ENCODE measurements at places on chromosomes 6 and 20.
A peak's percentile ranks its signal among the peaks of the same experiment; 100 is the strongest.

DNA sequence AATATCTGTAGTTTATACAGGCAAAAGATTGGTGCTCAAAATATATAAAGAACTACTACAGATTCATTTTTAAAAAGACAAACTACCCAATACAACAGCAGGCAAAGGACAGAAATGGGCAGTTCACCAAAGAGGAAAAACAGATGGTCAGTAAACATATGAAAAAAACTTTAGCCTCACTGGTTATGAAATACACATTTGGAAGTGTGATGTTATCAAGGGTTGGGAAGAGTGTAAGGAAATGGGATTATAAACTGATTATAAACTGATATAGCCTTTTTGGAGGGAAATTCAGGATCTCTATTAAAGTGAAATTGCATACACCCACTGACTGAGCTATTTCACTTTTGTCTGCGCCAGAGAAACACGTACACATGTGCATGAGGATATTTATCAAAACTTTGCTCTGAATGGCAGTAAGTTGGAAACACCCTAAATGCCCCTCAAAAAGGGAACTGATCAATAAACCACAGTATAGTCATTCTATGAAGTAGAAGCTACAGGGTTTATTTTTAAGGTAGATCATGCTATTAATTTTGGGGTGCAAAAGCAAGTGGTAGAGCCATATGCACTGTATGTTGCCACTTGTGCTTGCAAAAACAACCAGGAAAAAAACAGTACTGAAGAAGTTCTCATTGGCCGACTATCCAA, 32.2 kb upstream of the ARFGEF2 start:
- no peak for DNase-seq

DNA sequence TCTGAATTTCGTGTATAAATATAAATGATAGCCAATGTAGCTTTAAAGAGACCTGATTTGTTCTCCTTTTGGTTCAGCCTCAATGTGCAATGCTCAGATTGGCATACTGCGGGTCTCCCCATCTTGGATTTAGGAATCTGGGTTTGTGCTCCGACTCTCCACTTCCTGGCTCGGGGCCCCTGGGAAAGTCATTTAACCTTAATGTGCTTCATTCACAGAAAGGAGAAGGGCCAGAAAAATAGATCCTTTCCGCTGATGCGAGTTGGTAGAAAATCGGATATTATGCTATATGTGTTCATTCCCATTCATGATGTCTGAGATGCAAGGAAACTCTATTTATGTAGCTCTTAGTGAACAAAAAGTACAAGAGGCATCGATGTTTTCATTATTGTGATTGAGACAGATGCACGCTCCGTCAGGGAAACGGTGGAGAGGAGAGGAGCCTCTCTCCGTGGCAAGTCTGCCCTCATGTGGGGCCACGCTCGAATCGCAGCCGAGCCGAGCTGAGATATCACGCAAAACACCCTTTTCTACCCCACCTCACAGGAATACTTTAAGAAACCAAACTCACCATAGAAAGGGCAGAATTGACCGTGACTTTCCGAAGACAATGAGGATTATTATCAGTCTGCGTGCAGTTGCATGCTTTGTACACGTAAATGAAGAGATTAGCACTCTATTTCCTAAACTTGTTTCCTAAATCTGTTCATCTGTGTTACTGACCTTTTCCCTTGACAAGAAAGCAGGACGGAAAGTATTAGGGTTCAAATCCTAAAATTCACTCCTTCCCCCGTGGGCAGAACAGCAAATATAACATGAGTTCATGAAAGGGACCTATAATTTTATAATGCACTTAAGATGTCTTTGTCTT, 136.6 kb downstream of the COL9A1 start:
- peak; percentile 45 for DNase-seq

GRCh38 chr6:87922947-87923330, 124.7 kb upstream of the SPACA1 start:
- peak; percentile 45 for DNase-seq

DNA sequence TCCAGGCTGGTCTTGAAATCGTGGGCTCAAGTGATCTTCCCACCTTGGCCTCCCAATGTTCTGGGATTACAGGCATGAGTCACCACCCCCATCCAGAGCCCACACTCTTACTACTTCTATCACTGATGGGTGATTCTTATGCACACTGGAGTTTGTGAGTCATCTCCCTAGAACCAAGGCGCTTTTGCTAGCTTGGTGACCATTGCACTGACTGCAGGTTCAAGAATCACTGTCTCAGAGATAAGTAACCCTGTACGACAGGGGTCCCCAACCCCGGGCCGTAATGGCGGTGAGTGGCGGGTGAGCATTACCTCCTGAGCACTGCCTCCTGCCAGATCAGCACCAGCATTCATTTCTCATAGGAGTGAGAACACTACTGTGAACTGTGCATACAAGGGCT, 118.8 kb downstream of the MAP3K7 start:
- no peak for DNase-seq

DNA sequence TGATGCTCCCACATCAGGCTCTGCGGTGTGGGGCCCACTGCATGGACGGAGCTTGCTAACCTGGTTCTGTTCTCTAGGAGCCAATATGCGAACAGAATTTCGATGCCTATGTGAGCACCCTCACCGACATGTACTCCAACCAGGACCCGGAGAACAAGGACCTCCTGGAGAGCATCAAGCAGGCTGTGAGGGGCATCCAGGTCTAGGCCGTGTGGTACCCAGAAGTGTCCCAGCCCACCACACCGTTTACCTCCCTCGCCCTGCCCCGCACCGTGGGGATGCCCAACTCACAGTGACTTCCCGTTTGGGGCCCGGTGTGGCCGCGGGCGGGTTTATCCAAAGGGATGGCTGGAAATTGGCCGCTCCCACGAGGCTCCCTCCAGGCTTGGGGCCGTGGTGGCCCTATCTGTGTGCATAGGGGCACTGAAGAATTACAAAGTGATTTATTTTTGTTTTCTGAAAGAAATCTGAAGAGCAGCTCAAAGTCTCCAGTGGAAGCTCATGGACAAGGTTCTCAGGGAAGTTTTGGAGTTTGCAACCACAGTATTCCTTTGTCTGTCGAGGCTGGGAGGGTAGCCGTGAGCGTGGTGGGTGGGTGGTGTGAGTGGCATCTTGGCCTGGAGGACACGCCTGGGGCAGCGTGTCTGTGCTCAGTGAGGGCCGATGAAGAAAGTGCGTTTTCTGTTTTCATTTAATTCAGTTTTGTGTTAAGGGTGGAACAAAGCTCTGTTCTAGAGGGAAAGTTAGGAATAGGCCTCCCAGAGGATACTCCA, 15.1 kb upstream of the PCMTD2 start:
- no peak for DNase-seq

DNA sequence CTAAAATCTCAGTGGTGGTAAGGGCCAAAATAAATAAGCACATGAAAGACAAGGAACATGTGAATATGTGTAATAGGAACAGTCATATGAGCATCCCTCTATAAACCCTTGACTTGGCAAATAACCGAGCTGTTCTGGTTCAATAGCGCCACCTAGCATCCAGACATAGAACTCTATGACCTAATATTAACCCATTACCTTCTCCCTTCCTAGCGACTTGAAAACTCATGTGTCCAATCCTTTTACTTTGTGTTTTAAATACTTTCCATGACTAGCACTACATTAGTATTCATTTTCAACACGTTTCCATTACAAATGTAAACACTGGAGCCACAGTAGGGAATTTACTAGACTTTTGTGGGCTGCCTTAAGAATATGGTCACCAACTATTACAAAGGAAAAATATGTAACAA, 279.7 kb downstream of the UST start:
- DNase-seq, result peak; percentile 75

GRCh38 chr6:10048370-10049297, 366.2 kb downstream of the TFAP2A start:
- DNase-seq, result no peak

DNA sequence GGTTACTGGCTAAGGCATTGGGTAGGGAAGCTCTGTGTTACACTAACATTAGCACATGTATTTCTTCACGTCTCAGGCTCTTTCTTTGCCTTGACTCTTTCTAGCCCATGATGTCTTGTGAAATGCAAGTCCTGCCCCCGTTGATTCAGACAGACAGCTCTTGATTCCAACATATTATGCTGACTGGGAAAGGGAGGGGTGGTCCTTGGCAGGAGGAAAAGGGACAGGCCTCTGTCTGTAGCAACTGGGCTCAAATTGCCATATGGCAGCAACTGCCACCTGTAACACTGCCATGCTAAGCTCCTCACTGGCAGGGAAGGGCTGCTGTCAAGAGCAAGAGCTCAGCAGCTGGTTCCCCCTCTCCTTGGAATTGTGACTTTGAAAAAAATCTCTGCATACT, 5.7 kb upstream of the KCNK15 start:
- DNase-seq, result no peak

GRCh38 chr6:169450097-169450496, 196.5 kb upstream of the THBS2 start:
- no peak for DNase-seq

- DNase-seq, result no peak
Observed at GRCh38 chr6:53375847-53376246, 27.1 kb upstream of the ELOVL5 start.

DNA sequence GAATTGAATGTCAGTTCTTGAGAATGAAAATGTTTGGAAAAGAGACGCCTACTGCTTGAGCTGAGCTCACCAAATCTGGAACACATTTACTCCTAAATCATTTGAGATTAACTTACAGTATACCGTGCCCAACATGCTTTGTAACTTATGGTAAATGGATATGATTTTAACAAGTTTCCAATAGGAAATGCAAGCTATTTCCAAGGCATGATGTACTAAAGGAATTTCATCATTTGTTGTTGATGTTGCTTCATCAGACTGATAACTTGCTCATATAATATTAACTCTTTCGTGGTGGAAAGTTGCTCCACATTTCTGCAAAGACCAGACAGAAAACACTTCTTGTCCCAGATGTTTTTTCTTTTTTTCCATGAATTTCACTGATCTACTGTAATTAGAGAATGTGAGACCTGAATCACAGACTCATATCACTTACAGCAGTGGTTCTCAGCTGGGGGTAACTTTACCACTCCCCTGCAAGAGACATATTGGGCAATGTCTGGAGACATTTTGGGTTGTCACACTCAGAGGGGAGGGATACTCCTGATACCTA, 116.6 kb upstream of the TRAF3IP2 start:
- peak; percentile 56 for DNase-seq

DNA sequence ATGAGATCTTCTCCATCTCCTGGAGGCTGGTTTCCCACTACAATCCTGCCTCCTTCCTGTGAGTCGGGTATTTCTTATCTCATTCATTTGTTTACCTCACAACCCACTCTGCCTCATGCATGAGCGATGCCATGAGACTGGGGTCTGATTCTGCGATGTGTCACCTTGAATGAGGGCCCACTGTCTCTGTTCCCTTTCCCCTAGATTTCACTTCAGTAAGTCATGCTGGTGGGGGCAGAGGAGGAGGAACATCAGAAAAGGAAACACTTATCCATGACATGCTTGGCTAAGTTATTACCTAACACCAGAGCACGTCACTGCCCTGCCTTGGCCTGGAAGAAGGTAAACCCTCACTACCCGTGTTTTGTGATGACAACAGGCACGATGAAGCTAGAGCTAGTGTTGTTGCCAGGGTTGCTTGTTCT, 337.4 kb upstream of the PRDM1 start:
- DNase-seq, result peak; percentile 59

GRCh38 chr20:4053071-4053919, 37.9 kb upstream of the RNF24 start:
- DNase-seq, result no peak

DNA sequence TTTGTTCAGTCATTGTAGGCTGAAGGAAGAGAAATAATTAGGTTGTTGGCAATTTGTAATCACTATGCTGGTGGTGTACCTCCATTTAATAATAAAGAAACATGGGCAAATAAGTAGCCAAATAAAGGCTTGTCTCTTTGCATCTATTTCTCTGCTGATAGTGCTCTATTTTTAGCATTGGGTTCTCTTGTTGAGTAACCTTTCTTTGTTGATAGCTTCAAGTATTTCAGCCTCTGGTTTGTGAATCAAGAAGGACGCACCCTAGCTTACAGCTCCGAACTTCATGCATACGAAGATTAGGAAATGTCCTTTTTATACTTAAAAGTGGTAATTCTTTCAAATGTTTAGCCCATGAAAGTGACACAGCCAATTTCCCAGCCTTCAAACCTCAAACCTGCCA, 2.6 kb downstream of the PPP1R14C start:
- no peak for DNase-seq

DNA sequence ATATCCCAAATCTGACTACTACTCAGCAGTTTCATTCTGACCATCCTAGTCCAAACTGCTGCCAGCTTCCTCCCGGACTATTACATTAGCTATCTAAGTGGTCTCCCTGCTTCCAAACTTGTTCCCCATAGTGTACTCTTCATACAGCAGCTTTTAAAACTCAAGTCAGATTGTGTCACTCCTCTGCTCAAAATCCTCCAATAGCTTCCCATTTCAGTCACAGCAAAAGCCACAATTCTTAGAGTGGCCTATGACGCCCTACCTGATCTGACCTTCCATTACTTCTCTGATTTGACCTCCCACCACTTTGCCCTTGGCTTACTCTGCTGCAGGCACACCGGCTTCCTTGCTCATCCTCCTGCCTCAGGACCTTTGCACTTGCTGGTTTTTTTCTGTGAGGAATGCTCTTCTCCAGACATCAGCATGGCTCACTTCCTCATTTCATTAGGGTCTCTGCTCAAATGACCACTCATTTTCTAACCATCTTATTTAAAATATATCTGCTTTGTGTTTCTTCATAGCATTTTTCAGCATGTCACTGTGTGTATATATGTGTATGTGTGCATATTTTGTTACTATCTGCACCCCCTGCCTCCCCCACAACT, 111.1 kb upstream of the DTNBP1 start:
- DNase-seq, result peak; percentile 16

DNA sequence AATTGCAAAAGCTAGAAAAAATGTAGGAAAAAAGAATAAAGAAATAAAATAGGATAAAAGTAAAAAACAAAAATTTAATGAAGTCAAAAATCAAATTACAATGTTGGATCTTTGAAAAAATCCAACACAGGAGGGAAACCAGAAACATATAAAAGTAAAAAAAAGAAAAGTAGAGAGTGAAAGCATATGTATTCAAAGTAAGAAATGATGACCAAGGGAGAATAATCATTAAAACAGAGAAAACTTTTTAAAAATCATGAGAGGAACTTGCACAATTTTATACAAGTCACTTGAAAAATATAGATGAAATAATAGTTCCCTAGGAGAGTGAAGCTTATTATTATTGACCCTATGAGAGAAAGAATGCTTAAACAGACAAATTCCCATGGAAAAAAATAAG, 138.2 kb downstream of the COL21A1 start:
- no peak for DNase-seq

- no peak for DNase-seq
Observed at GRCh38 chr20:52372169-52372568, 180.6 kb upstream of the ZFP64 start.

DNA sequence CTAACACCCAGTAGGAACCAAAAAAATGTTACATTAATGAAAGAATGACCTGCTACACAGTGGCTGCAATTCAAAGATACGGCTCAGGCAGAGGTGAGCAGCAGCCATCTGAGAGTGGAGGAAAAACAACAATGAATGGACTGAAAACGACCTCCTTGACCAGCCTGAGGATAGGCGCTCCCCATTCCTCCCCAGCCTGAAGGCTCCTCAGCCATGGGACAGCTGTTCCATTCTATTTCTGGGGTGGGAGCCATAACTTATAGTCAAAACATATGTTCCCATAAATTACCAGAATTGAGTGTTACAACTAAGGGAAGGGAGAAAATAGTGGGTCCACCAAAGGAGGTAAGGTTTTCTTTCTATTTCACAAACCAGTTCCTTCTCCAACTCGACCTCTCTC, 27.2 kb downstream of the FYN start:
- no peak for DNase-seq

GRCh38 chr6:12344961-12345693, 55.0 kb downstream of the EDN1 start:
- DNase-seq, result no peak

GRCh38 chr20:44135012-44135412, 52.0 kb downstream of the JPH2 start:
- peak; percentile 60 for DNase-seq

All from NB4 (cell line).